ENCODE measurements at places on chromosomes 11 and 22.

DNA sequence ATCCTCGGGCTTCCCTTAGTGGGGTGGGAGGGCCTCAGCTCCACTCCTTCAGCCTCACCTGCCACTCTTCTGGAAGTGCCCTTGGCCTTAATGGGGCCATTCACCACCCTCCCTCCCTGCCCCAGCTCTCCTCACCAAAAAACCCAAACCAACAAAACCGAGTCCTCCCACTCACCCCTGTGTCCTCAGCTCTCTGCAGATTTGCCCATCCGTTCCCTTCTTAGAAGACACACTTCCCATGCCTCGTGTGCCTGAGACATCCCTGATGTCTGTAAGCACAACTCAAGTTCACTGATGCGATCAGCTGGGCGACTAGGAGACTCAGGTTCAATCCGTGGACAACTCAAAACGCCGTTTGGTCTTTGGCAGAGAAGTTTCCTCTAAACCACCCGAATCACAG is 839.2 kb downstream of the TBC1D22A start:
- peak; percentile 9 for DNase-seq

DNA sequence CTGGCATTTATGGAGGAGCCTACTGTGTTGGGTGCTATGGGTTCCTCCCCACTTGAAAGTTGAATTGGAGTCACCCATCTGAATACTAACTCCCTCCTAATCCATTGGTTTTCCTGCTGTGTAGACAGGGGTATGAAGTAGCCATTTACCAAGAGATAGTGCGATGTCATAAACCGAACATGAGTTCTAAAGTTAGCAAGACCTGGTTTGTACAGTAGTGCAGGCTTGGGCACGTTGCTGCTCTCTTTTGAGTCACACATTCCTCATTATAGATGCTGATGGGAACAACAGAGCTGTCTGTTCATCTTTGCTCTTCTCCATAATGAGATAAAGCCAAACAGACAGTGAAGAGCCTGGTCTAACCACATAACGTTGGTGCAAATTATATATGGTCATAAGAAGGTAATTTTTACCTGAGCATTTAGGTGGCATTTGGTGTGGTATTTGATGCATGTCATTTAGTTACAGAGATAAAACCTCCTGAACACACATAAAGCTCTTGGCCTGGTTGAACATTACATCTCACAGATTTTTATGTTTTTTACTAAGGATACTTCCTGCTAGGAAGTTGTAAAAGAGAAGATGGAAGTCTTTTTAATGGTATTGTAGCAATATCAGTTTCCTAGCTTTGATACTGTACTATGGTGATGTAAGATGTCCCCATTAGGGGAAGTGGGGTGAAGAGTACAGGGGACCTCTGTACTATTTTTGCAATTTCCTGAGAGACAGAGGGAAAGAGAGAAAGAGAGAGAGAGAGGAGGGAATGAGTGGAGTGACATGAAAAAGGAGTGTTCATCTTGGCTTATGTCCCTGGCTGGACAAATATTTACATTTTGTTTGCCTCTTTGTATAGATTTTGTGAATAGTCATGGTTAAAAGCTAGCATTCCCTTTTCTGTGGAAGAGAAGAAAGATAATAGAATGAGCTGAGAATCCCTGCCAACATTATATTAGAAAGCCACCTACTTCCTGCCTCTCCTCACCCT is 27.9 kb downstream of the GRAP2 start:
- no peak for DNase-seq

GRCh38 chr11:121054266-121054665 is 30.4 kb downstream of the TBCEL start:
- DNase-seq = no peak

- no peak for DNase-seq
These were observed 68.7 kb downstream of the MRTFA start for GRCh38 chr22:40567626-40568328.

GRCh38 chr22:35359380-35360065 is 21.4 kb upstream of the HMOX1 start:
- DNase-seq = no peak

DNA sequence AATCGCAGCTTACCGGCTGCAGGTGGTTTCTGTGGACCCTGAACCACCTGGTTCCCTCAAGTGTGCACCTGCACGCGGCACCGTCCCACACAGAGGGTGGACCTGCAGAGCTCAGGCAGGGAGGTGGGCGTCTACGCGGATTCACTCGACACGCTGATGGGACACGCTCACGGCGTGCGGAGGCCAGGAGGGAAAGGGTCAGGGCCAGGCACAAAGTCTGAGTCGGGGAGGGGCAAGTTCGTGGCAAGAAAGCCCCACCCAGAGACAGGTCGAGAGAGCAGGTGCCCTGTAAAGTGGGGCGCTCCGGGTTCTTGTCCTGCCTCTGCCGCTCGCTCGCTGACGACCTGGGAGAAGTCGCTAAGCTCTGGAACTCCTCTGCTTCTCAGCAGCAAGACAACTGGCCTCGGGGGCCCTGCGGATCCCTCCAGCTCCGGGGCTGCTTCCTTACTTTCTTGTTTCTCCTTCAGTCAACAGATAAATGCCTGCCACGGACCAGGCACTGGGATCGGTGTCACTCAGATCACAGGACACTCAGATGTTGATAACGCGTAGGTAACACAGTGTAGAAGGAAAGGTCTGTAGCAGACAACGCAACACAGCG is 72.4 kb upstream of the NUP50 start:
- peak; percentile 62 for DNase-seq

- DNase-seq = no peak
These were observed 28.6 kb upstream of the YPEL1 start for GRCh38 chr22:21764038-21764804.

DNA sequence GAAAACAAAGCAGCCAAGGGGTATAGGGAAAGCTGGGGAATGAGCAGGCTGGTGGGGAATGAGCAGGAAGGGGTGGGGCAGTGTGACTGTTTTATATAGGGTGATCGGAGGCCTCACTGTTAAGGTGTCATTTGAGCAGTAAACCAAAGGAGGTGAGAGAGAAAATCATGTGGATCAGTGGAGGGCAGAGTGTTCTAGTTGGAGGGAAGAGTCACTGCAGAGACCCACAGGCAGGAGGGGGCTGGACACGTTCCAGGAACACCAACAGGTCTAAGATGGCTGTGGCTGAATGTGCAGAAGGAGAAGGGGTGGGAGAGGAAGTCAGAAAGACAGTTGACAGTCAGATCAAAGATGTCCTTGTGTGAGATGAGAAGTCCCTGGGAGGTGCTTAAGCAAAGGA is 103.8 kb downstream of the ENTHD1 start:
- no peak for DNase-seq

- no peak for DNase-seq
These were observed 13.0 kb downstream of the PAX6 start for GRCh38 chr11:31798057-31798553.

- peak; percentile 82 for DNase-seq
These were observed 214.3 kb downstream of the NXPE2 start for GRCh38 chr11:114892381-114893197.

DNA sequence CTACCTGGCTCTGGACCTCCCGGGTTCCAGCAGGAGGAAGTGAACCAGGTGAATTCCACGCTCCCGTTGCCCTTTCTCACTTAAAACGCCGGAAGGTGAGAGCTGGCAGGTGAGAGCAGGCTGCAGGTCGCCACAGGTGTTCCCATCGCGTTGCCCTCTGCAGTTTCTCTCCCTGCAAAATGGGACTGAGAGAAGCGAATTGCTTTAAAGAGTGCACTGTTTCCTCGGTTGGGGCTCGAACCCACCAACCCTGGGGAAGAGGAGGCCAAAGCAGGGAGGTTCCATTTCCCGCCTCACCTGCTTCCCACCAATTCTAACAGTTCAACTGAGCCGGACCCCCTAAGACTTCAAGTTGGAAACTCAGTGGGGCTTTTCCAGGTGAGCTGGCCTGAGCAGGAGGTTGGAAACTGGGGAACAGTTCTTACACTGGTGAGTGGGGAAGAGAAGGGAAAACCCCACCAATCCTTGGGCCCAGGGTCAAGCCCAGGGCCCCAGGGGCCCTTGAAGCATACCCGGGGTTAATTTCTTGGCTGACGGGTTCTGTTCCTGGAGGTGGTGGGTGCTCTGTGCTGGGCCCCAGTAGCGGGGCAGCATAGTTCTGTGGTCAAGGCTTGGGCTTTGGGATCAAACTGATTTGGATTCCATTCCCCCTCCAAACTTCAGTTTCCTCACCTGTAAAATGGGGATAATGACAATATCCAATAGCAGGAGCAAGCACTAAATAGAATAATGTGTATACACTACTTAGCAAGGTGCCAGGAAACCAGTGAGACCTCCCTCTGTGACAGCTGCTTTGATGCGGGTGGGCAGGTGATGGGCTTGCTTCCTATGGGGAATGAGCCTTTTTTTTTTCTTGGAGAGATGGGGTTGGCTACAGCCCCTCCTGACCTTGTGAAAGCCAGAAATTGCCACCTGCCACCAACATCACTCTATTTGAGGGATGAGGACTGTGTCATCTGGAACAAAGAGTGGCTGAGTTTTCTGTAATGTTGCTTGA is 788 bp downstream of the CD82 start:
- peak; percentile 45 for DNase-seq

GRCh38 chr11:63816732-63817131 is 3.5 kb downstream of the SPINDOC start:
- DNase-seq = no peak

- DNase-seq = peak; percentile 91
These were observed 19.3 kb downstream of the EIF3F start for GRCh38 chr11:8006349-8006977.

DNA sequence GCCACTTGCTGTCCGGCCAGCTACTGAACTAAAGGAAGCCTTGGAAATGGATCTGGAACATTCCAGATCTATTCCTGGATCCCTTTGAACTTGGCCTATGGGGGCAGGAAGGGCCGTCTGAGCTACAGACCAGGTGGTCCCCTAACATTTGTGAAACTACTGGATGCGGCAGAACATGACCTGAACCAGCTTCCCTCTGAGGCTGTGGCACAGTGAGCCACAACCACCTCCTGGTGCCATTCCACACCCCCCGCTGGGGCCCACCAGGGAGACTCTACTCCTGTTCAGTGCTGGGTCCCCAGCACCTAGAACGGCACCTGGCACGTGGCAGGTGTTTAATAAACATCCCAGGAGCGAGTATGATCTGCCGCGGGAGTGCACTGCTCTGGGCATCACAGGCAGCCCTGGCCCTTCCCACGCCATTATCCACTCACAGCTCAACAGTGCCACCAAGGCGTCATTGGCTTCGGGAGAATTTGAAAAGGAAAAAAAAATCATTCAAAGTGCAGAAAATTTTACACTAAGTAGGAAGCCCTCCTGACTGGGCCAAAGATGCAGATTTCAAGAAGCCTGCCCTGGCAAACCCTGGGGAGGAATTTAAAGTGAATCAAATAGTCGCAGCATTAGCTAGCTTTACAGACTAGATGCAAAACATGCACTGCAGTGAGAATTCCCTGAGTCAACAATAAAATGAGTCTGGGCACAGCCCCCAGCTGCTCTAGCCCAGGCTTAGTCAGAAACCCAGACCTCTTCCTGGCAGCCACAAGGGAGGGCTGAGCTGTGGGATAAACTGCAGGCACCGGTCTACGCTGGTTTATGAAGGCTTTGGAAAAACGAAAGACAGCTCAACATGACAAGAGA is 14.3 kb upstream of the EFCAB6 start:
- peak; percentile 45 for DNase-seq

GRCh38 chr22:44814266-44815098 is 62.1 kb downstream of the ARHGAP8 start:
- peak; percentile 43 for DNase-seq

- DNase-seq = no peak
These were observed 7.9 kb upstream of the ALKBH8 start for GRCh38 chr11:107573438-107573837.

DNA sequence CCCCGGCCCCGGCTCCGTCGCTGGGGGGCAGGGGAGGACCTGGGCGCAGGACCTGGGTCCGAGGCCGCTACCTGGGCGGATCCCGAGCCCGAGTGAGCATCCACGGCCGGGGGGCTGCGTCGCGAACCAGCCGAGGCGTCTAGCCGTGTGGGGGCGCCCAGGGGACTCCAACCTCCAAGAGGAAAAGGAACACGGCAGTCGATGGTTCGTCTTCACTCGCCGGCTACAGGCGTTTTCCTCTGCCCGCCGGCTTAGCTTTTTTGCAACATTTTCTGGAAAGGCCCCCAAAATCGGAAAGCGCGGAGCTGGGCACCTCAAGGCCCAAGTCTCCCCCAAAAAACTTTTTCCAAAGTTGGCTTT is 666 bp downstream of the PDGFB start:
- peak; percentile 66 for DNase-seq

GRCh38 chr11:34238966-34239365 is 118.8 kb downstream of the ABTB2 start:
- DNase-seq = peak; percentile 61

DNA sequence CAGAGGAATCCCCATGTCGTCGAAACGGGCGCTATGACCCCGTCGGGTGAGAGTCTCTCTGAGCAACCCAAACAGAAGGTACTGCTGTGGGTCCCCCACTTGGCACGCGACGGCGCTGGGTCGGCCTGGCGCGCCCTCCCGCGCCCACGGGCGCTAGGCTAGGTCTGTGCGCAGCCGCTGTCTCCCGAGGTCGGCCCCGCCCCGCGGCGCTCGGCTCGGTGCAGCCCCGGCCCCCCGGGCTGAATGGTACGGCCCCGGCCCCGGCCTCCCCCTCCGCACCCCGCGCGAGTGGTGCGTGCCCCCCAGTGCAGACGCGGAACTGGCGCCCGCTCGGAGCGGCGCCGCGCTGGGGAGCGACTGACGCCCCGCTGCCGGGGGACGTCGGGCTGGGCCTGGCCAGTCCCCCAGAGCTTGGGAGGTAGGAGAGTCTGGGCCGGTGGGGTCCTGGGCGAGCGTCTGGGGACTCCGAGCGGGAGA is at the start of gene MADD:
TSS of gene MADD (plus strand) at position 305 of the 477 bp plus-strand sequence.
- DNase-seq = peak; percentile 88

- DNase-seq = no peak
These were observed 47.1 kb downstream of the BMAL1 start for GRCh38 chr11:13324709-13325108.

- DNase-seq = no peak
These were observed 28.6 kb downstream of the SAMM50 start for GRCh38 chr22:43983808-43984207.

- no peak for DNase-seq
These were observed 92.7 kb downstream of the FDX1 start for GRCh38 chr11:110522471-110522870.

DNA sequence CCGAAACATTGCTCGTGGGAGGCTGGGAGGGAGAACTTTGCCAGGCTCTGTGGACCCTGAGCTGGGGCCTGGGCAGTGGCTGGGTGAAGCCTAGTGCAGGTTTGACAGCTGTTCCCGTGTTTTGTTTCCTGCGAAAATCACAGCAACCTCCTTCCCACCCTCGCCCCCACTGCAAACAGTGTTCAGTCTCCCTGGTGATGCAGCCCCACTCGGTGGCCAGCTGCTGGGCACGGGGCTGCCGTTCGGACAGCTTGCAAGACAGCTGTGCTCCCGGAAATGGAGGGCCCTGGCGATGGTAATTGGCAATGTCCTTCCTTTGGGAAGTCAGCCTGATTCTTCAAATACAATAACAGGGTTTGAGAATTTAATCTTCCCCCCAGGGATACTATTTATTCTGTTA is 10.4 kb upstream of the GAL start:
- DNase-seq = no peak

GRCh38 chr11:123428116-123428715 is 1.9 kb upstream of the GRAMD1B start:
- no peak for DNase-seq

- peak; percentile 84 for DNase-seq
These were observed 64.8 kb downstream of the IGF2 start for GRCh38 chr11:2074266-2074825.

All from endodermal cell (in vitro differentiated cells).